ENCODE measurements at places on chromosomes 2 and 18.

GRCh38 chr18:31100436-31101182 lies 1.6 kb downstream of the DSC2 start:
- no peak for DNase-seq

- DNase-seq = no peak
Observed at GRCh38 chr2:132849118-132849517, 179.1 kb upstream of the LYPD1 start.

- DNase-seq = no peak
Observed at GRCh38 chr2:219902891-219903552, 275.6 kb downstream of the SLC4A3 start.

- DNase-seq = no peak
Observed at GRCh38 chr2:97763176-97763845, 49.9 kb downstream of the ZAP70 start.

- DNase-seq = no peak
Observed at GRCh38 chr2:121826036-121826435, 70.6 kb downstream of the TSN start.

DNA sequence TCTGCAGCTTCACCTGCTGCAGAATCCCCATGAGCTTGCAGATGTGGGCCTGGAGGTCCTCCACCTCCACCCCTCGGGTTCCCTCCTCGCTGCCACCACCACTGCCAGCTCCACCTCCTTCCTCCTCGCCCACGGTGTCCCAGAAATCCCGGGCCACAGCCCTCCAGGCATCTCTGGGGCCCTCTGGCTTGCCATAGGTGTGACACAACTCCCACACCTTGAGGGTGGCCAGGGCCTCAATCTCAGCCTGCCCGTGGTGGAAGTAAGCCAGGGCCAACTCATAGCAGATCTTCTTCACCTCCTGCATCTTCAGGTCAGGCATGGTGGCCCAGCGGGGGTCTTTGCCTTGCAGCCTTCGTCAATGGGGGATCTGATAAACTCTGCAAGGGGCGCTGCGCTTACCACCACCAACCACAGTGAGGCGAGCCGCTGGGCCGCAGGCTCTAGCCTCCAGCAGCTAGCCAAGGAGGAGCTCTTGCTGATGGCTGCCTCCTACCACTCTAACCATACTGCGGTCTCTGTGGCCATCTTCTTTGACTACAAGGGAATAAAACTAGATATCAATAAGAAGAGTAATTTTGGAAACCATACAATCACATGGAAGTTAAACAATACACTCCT lies 36.1 kb upstream of the ANKRD62 start:
- DNase-seq = no peak

DNA sequence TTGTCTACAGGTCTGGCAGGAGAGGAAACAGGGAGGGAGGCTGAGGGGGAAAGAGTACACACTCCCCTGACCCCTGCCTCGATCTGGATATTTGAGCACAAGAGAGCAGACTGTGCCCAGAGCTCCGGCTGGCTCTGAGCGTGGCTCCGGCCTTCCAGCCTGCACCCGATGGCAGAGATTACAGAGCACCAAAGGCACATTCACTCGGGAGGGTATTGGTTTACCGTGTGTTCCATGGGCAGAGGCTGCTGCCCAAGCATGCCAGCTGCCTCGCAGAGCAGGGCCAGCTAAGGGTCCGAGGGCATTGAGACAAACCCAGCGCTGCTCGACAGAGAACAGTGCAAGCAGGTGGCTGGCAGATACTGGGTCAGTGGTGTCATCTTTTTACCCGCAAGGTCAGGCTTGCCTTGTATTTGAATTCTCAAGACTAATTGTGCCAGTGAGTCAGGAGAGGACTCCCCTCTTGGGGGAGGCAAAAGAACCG lies 132.2 kb downstream of the TNS1 start:
- DNase-seq = no peak

DNA sequence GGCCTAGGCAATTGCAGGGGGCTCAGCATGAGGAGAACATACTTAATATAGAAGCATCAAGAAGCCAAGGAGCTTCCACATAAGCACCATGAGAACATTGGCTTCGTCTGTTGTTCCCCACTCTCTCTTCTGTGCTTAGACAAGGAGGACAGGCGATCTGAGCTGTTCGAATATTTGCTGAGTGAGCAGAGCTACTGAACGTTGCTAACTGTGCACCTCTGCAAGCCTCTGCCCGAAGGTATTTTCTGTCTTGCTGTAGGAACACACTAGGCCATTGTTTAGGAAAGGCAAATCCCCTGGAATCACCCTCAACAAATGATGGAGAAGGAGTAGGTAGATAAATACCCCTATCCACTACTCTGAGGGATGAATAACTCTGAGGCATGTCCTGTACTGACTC lies 813.8 kb downstream of the DCC start:
- DNase-seq = no peak

- DNase-seq = no peak
Observed at GRCh38 chr2:144390424-144391020, 129.4 kb downstream of the ZEB2 start.

DNA sequence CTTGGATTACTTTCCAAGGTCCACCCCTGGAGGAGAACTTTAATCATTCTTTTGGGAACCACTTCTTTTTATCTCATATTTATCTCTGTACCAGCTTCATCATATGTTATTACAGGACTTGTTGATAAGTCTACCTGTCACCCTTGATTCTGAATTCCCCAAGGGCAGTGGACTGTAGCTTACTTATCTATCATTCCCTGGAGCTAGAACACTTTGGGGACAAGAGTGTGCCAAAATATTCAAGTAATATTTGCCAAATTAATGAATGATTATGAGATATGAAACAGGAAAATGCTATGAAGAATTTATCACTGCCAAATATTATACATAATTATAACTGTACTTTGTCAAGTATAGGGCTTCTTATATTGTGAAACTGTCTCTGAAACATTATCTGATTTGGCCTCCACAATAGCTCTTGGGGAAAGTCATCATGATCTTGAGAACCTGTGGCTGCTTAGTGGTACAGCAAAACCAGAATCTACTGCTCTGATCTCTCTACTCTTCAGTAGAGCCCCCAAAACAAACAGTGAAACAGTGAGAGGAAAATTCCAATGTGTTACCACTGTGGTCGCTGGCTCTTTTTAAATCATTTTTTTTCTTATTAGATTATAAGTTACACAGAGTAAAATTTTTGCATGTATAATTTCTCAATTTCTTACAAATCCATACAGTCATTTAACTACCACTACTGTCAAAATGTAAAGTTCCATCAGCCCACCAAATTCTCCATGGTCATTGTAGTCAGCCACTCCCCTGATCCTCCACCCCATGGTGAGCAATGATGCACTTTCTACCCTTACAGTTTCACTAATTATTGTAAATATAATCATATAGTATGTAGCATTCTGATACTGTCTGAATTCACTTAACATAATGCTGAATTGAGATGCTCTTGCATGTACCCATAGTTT lies 197.5 kb downstream of the PIEZO2 start:
- no peak for DNase-seq

- DNase-seq = no peak
Observed at GRCh38 chr2:146079216-146079615, 1559.3 kb upstream of the ZEB2 start.

DNA sequence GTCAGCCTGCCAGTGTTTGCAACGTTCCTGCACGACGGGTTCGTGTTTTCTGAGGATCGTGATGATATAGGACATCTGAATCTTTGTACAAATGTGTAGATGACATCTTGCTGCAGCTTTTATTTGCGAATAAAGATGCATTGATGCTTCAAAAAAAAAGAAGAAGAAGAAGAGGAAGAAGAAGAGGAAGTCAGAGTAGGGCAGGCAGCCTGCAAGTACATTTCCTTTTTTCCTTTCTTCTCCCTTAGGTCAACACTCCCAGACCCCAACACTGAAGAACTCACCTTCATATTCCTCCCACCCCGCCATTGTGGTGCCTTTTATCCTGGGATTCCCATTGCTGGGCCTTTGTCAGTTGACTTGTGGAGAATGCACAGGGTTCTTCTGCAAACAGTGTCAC lies 91.5 kb downstream of the FHOD3 start:
- no peak for DNase-seq

- DNase-seq = no peak
Observed at GRCh38 chr2:233319256-233319655, 11.6 kb downstream of the SAG start.

- DNase-seq = no peak
Observed at GRCh38 chr2:184270660-184271059, 327.7 kb upstream of the ZNF804A start.

GRCh38 chr2:64534363-64534762 lies 10.2 kb downstream of the AFTPH start:
- DNase-seq = peak; percentile 38

GRCh38 chr18:60675801-60676200 lies 303.2 kb upstream of the MC4R start:
- DNase-seq = no peak

DNA sequence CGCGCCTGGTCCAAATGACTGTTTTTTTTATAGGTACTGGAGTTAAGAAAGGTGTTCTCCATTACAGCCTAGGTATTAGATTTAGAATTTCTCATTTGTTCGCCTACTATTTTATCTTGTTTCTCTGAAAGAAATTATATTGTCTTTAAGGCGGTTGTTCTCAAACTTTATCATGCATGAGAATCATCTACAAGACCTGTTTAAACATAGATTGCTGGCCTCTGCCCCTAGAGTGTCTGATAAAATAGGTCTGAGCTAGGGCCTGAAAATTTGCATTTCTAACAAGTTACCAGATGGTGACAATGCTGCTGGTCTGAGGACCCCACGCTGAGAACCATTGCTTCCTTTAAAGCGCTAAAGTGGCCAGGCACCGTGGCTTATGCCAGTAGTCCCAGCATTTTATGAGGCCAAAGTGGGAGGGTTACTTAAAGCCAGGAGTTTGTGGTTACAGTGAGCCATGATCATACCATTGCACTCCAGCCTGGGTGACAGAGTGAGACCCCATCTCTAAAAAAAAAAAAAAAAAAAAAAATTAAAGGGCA lies 34.0 kb upstream of the RNF138 start:
- DNase-seq = no peak

DNA sequence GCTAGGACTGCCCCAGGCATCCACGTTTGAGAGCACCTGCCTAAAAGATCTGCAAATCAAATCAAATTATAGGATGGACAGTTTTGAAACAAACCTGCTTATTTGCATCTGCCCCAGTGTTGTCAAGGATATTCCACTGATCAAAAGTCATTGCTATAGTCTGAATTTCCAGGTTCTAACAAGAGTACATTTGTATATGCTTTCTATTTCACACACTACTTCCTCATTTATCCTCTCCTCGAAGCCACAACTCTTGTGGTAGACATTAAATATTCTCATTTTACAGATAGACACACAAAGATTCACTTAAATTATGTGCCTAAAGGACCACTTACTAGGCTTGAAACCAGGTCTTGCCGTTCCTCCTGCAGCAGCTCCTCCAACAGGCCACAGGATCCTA lies 11.9 kb upstream of the TET3 start:
- DNase-seq = no peak

GRCh38 chr2:36572054-36572718 lies 25.8 kb downstream of the FEZ2 start:
- no peak for DNase-seq

GRCh38 chr18:7754725-7755181 lies 187.6 kb downstream of the PTPRM start:
- no peak for DNase-seq

- no peak for DNase-seq
Observed at GRCh38 chr2:10440736-10441135, 7.4 kb downstream of the ODC1 start.

GRCh38 chr2:9114458-9114857 lies 92.2 kb upstream of the ASAP2 start:
- no peak for DNase-seq

GRCh38 chr2:24493713-24494112 lies 2.7 kb downstream of the NCOA1 start:
- no peak for DNase-seq

DNA sequence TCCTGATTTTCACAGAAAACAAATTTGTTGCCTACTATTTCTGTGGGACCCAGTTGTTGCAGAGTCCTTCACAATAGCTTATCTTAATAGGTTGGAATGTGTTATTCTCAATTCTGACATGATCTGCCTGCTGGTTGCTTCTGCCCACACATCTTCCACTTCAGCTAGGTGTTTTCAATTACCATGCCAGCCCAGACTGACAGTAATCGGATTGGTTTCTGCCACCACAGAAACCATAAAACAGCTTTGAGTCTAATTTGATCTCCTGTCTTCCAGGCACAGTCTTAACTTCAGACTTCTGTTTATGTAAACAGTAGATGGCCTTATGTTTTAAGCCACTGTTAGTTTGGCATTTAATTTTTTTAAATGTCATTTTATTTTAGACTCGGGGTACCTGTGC lies 248.2 kb upstream of the RBMS1 start:
- no peak for DNase-seq
